Stimulated activated CD4-positive, alpha-beta T cell treated with anti-CD3 and anti-CD28 coated beads, Interleukin-1b, Interleukin-23, amount 100 ng/mL, for 48 hours (primary cell): ENCODE measurements at places on chromosomes 1 and 21.

- no peak for DNase-seq
Measured at GRCh38 chr21:37273911-37274690, 7.0 kb upstream of the VPS26C start.

DNA sequence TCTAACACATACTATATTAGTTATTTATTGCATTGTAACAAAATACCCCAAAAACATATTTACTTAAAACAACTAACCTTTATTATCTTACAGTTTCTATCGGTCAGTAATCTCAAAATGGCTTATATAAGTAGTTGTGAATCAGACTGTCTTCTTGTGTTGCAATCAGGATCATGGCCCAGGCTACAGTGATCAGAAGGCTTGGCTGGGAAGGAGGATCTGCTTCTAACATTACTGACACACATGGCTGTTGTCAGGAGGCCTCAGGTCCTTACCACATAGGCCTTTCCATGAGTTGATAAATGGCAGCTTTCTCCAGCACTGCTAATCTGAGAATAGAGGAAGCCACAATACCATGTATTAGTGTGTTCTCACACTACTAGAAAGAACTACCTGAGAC, 33.7 kb downstream of the CFH start:
- no peak for DNase-seq

GRCh38 chr1:244311784-244312532, 139.8 kb downstream of the ADSS2 start:
- DNase-seq, result no peak

DNA sequence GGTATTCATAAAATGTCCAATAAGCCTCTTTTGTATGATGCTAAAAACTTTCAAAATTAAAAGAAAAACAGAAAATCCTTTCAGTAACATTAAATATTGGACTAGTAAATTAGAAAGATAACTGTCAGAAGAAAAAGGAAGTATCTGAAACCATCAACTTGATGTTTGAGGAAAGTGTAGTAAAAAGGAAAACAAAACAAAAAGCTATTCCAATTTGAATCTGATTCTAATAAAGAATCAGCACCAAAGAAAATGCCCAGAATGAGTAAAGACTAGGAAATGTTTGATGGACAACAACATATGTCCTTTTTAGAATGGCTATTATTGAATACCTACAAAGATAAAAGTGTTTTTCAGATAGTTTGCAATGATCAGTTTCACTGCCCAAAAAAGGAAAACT, 79.9 kb upstream of the RBM34 start:
- no peak for DNase-seq

DNA sequence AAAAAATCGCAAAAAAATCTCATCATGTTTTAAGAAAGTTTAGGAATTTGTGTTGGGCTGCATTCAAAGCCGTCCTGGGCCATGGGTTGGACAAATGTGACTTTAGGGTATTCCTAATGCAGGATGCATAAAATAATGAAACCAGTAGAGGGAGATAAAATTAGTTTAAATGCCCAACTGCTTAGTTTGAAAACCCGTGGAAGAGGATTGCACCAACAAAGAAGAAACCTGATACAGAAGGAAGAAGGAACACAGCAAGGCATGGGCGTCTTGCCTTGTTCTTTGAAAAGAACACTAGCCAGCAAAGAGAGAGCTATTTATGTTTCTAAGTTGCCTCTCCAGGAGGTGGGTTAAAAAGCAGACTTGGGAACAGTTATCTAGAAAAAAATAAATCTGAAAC, 37.9 kb downstream of the WDR3 start:
- no peak for DNase-seq

- DNase-seq, result peak; percentile 60
Measured at GRCh38 chr1:111471012-111471411, 2.8 kb upstream of the C1orf162 start.

- no peak for DNase-seq
Measured at GRCh38 chr1:56409112-56409691, 170.2 kb downstream of the PLPP3 start.

- peak; percentile 5 for DNase-seq
Measured at GRCh38 chr1:153728305-153729066, 636 bp downstream of the INTS3 start.

GRCh38 chr1:107941531-107941930, 23.4 kb downstream of the VAV3 start:
- DNase-seq, result no peak

DNA sequence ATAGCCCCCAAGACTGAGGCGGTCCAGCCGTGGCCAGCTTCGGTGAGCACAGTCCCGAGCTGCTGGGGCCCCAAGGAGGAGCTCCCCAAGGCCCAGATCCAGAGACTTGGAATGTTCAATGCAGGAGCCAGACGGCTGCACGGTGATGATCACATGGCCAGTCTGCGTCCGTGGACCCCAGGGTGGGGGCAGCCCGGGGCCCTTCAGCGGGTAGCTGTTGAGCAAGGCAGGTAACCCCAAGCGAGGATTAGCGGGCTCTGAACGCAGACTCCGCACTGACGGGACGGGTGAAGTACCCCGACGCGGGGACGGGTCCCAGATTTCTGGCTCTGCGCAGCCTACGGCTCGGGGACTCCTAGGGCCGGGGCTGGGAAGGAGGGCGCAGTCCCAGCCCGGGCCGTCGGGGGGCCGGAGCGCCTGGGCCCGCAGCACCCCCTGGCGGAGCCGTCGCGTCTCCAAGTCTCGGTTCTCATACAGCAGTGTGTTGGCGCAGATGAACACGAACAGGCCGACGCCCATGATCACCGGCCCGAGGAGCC, 2.7 kb downstream of the TMEM200B start:
- DNase-seq, result peak; percentile 72

DNA sequence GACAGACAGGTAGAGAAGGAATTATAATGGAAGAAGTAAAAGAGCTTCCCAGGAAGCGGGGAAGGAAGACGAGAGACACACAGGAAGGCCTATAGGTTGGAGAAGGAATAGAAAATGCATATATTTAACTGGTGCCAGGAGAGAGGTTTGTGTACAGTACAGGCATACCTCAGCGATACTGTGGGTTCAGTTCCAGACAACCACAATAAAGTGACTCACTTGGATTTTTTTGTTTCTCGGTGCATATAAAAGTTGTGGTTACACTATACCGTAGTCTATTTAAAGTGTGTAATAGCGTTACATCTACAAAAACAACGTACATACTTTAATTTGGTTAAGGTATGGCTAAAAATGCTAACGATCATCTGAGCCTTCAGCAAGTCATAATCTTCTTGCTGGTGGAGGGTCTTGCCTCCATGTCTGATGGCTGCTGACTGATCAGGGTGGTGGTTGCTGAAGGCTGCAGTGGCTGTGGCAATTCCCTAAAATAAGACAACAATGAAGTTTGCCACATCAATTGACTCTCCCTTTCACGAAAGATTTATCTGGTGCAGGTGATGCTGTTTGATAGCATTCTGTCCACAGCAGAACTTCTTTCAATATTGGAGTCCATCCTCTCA, 16.0 kb downstream of the YARS1 start:
- DNase-seq, result peak; percentile 53

DNA sequence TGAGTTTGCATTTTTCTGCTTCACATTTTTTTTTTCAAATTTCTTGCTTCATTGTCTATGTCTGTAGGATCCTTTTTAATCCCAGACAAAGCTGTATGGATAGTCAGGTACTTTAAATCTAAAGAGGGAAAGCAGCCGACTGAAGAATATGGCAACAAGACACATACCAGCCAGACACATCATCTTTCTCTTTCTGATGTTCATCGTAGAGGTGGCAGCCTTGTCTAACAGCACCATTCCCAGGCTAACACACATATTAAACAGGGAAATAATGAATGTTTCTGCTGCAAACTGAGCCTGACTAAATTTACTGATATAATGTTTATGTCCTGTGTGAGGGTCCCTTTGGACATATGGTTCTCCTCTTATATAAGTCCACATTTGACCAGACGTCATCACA, 3.7 kb upstream of the TEKT2 start:
- no peak for DNase-seq

DNA sequence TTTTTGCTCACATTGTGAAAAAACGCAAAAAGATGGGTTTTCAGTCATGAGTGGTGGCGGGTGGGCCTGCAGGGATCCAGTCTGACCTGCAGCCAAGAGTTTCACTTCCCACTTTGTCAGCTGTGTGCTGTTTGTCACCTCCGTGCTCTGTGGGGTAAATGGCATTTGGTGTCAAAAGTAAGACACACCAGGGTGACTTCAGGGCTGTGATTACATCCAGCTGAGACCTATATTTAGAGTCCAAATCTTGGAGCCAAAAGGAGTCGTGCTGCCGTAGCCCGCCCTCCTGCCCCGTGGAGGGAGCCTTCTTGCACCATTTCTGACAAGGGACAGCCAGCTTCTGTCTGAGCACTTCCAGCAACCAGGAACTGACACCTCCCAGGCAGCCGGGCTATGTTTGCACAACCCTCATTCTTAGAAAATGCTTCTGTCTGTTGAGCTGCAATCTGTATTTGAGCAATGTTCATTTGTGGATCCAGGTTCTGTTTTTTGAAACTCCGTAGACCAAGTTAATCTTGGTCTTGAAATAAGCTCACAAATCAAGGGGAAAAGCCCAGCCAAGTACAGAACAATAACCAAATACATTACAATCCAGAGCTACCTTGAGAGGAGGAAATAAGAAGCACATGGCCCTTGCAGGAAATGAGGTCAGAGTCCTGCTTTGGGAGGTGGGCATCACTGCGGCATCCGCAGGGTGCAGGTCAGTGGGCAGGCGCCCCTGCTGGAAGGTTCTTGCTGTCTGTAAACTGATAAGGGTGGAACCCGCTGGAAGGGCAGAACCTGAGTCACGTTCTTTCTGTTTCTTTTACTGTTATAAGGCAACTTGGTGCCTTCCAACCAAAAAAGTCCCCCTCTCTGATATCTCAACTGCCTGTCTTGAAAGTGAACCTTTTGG, 14.4 kb downstream of the ABCG1 start:
- DNase-seq, result peak; percentile 90

DNA sequence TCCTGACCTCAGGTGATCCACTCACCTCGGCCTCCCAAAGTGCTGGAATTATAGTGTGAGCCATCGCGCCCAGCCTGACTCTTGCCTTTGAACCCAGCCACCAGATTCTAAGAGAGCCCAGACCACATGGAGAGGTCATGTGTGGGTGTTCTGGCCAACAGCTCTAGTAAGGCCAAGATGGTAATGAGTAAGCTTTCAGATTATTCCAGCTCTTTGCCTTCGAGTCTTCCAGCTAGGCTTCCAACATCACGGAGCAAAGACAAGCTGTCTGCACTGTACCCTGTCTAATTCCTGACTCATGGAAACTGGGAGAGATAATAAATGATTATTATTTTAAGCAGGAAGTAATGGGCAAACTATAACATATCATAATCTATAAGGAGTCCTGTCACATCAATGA, 14.8 kb upstream of the ZFP69B start:
- DNase-seq, result no peak

DNA sequence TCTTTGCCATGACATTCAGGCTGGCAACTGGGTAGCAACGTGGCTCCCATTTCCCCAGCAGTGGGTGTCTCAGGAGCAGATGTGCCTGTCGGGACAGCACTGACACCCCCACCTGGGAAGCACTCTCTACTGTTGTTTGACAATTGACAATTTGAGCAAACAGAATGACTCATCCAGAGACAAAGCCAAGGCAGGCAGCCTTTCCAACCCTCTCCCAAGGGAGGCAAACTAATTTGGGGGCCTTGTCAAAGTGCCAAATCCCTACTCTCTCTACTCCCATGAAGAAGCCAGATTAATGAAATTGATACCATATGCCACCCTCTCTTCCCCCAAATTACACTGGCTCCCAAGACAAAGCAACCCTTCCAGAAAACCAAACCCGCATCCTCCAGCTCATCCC, 65.6 kb downstream of the GRIK3 start:
- no peak for DNase-seq

DNA sequence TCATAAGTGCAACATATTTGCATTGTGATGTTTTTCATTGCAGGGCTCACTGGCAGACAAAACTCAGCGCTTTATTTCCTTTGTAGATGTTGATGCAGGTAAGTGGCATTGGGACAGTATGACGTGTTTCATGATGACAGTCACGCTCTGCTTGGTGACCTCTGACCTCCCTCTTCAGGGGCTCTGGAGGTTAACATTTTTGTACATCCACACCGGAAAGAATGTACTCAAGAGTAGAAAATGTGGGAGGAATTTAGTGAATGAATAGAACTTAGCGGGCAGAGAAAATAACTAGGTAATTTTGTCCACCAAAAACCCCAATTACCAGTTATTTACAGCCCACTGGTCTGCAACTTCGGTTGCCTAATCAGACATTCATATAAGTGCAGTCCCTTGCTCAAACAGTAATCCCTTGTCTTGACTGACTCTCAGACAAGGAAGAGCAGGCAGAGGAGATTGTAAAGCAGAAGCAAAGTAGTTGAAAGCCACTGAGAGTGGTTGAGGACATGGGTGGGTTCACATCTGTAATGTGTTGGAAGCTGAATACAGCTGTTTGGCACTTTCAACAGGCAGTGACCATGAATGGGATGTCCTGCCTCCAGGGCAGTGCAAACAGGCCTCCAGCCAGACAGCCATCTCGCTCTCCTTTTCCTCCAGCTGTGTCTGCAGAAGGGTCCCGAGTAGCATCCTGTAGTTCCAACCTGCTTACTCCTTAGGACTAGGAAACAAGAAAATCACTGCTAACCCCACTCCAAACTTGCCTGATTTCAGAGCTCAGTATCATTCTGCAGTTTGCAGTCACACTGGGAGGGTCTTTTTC, 188.9 kb downstream of the NRIP1 start:
- no peak for DNase-seq

- DNase-seq, result peak; percentile 72
Measured at GRCh38 chr1:154186177-154186576, 5.7 kb downstream of the TPM3 start.

- DNase-seq, result no peak
Measured at GRCh38 chr1:33866281-33866680, 2.4 kb downstream of the HMGB4 start.

GRCh38 chr1:1426496-1427105, 5.5 kb upstream of the ANKRD65 start:
- DNase-seq, result no peak

DNA sequence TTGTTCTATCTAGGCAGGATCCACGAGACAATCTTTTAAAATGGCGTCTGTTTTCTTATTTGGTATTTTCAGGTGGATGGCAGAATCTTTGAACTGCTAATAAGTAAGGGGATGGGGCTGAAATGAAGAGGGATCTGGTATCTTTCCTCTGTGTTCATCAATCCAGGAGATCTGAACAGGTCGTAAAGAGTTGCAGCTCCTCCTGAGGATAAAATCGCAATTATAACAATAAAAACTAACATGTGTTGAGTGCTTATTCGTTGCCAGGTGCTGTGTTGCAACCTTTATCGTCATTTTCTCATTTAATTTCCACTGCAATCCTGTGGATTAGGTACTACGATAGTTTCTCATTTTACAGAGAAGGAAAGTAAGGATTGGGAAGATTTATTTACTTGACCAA, 134.6 kb upstream of the DPYD start:
- DNase-seq, result no peak
